Stimulated activated CD8-positive, alpha-beta memory T cell treated with anti-CD3 and anti-CD28 coated beads, Interleukin-7, amount 100 ng/mL, for 1 hour (primary cell): ENCODE measurements at places on chromosomes 5 and 9.
A peak's percentile ranks its signal among the peaks of the same experiment; 100 is the strongest.

DNA sequence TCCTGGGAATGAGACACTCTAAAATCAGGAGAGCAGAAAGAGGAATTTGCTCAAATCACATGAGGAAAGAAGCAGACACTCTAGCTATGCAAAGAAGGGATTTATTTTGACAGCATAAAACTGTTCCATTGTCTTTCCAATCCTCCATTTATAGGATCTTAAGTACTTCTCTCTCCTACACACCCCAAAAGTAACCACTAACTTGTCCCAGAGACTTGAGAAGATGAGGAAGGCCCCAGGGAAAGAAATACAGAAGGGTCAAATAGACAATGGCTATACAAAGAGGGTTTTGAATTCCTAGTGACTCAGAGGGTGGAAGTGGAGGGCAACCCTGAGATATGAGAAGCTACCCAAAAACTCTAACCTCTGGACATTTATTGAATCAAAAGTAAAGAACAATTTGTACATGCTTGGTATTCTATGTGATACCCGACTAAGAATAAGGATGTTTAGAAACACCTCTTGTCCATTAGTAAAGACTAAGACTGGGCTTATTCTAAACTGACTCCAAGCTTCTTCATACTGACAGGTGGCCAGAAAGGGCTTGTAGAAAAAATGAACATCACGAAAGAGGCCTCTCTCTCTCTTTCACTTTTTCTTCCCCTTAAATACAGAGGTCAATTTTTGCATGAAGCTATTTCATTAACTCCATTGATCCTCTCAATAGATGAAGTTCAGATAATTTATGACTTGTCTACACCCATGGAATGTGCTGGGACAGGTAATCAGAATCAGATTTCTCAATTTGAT is 20.6 kb downstream of the DMAC1 start:
- DNase-seq: no peak

GRCh38 chr9:75432888-75433287 is 344.6 kb downstream of the OSTF1 start:
- DNase-seq: no peak

DNA sequence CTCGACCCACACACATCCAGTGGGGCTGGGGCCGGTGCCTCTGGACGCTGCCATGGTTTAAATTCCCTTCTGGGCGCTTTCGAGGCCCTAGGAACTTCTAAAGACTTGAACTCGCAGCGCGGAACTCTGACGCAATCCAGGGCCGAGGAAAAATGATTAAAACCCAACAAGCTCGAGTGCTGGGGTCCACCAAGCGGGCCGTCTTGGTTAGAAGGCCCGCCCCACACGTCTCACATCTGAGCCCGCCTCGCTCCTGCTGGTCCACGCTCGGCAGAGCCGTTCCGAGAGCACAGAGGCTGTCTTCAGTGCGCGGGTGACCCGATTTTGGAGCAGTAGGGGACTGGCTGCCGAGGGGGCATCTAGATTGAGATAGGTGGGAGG is 1.5 kb downstream of the CRHBP start:
- DNase-seq: no peak

DNA sequence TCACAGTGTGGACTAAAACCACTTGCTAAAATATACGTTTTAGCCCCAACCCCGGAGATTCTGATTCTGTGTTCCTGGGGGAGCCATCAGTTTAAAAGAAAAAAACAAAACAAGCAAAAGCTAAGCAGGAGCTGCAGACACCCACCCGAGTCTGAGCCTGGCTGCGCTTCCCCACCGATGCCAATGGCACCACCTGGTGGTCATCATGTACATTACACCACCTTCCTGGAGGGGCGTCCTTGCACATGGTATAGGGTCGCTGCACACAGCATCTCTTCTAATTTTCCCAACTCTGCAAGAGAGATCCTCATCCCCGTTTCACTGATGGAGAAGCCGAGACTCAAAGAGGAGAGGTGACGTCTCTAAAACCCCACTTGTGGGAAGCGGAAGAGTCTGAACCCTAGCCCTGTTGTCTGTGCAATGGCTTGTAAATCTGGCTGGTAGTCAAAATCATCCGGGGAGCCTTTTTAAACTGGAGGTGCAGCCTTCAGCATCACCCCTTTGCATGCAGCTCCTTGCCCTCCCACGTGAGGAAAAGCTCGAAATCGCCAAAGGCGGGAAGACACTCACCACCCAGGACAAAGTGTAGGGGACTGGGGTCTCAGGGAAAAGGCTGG is 23.1 kb upstream of the CNOT6 start:
- DNase-seq: peak; percentile 23

GRCh38 chr5:140588311-140589070 is 23.9 kb downstream of the SLC35A4 start:
- DNase-seq: no peak

DNA sequence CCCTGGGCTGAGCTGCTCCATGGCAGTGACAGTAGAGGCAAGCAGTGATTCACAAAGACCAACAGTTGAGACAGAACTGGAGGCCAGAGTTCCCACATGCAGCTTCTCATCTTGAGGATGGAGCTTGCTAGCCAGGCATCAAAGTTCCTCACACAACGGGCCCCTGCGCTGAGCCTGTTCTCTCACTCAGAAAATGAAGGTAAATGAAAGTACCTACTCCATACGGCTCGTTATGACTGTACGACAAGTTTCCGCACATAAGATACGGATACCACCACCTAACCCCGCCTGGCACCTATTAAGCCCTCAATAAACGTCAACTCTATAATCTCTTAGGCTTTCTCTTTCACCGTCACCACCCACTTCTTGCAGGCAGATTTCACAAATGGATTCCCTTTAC is 12.9 kb downstream of the NOL6 start:
- DNase-seq: no peak

GRCh38 chr9:135941288-135941995 is 19.7 kb downstream of the UBAC1 start:
- DNase-seq: no peak

- no peak for DNase-seq
Measured at GRCh38 chr9:127999461-127999860, 18.7 kb upstream of the EEIG1 start.

- no peak for DNase-seq
Measured at GRCh38 chr5:17076272-17076671, 140.2 kb upstream of the MYO10 start.

DNA sequence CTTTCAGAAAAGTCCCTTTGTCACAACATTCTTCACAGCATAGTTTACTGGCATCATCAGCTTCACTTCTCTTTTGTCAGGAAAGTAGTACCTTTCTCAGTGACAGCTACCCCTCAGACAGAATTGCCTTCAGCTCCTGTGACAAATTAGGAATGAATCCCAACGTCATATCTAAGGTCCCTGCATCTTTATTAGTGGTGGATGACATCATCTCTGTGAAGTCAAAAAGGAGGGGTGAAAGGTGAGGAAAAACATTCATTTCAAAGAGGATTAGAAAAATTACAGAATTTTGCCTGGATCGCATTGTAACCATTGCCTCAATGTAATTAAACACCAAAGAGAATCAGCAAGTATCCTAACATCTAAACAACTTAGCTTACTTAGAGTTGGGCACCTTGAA is 7.9 kb upstream of the INSL6 start:
- no peak for DNase-seq

GRCh38 chr9:122922713-122923112 is 8.6 kb downstream of the ZBTB26 start:
- no peak for DNase-seq

DNA sequence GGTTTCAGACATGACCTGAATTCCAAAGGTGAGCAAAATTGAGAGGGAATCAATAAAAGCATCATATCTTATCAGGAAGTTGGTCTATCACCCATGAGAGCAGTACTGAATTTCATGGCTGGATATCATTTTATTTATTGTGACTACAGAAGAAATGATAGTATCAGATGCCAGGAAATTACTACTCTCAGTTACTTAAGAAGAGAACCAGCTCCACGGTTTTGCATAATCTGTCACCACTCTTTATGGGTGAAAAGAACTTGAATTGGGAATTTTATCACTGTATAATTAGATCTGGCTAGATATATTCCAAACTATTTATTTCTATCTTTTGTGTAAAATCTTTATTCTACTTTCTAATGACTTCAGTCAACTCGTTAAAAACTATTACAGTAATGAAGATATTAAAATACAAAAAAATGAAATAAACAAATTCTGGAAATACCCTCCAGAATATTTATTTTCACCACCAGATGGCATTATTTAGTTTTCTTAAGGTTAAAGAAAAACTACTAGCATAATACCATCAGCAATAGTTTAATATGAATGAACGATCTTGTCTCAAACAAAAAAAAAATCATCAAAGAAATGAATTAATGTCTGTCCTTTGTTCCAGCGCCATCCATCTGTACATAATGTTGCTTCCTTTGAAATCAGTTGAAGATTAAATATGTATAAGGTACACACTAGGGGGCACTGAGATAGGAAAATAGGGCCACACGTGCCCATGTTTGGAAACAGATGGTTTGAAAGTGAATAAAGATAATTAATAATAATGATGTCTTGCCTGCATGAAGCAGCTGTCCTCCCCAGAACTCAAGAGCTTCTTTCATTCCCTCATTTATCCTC is 84.7 kb upstream of the SLCO6A1 start:
- no peak for DNase-seq

- DNase-seq: no peak
Measured at GRCh38 chr5:567664-568060, 43.4 kb upstream of the SLC9A3 start.

- DNase-seq: no peak
Measured at GRCh38 chr9:109817846-109818472, 38.0 kb downstream of the PALM2AKAP2 start.

DNA sequence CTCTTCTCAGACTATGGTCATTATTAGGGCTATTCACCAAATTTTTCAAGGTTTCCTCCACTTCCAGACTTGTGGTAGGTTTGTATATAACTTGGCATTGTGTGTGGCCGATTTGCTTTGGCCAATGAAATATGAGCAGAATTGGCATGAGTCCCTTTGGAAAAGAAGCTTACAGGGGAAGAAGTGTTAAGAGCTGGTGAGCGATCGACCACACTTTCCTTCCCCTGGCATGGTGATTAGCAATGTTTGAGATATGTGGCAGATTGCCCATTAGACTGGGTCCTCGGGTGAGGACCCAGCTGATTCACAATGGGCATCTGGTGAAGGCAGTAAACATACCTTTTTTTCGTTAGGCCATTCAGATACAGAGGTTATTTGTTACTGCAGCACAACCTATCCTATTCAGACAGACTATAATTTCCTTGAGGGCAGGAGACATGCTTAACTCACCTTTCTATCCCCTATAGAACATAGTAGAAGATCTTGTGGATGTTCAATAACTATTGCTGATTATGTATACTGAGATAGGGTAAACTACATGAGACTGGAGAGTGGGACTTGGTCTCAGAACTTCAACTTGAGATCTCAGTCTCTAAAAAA is 62.8 kb upstream of the KLF9 start:
- DNase-seq: no peak

- no peak for DNase-seq
Measured at GRCh38 chr5:64654561-64654938, 35.8 kb upstream of the SHISAL2B start.

DNA sequence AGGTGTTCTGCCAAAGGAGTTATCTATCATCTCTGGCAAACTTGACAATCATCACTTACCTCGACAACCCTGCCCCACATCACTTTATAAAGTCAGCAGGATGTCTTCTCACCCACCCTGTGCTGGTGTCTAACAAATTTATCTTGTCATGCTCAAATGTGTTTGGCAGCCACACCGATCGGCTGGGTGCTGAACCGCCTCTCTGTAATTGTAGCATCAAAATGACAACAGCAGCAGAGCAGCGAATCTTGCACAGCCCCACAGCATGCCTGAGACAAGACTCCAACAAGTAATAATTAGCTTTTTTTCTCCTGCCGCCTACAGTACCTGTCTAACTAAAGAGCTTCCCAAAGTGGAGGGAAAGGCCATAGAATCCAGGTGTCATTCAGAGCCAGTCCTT is 176.2 kb downstream of the NR3C1 start:
- DNase-seq: no peak

DNA sequence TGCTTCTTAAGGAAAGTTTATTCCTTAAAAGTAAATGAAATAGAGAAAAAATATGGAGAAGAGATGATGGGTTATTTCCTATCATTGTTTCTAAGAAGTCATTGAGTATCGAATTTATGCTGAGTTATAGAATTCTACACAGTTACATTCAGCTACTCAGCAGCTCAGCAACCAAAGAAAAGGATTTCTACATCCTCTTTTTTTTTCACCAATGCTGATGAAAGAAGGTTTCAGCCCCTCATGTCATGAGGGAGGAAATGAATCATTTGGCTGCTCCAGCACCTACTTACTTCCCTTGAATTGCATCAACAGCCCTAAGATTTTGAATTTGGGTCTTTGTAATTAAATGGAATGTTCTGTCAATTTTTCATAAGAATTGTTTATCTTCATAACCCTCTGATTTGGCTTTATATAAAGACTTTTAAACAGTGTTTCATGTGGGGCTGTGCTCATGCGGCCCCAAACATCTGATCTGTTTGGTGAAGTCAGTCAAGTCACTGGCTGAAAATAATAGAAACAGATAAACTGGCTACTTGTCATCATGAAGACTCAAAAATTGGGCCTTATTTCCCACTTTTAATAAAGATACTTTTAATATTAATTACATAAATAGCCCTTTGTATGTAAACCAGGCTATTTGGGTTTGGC is 18.5 kb upstream of the SNX2 start:
- no peak for DNase-seq

DNA sequence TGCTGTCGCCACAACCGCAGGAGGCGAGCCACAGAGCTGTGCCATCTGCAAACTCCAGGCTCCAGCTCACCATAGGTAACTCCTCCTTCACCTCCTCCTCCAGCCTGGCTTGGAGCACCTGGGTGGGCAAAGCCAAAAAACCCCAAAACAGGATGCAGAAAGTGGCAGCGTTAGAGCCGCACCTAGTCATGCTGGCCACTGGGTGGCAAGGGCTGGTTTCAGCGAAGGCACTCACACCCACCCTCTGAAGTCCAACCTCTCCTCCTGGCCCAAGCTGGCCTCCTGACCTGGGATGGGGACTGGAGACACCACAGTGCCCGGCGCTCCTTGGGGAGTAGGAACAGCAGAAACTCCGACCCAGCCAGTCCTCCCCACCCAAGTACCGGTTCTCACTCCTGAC is 28.7 kb upstream of the ZNF354B start:
- DNase-seq: no peak

- no peak for DNase-seq
Measured at GRCh38 chr9:529731-530130, 311.8 kb upstream of the DMRT1 start.
